ENCODE measurements at places on chromosomes 3 and 15. TPM values are rescaled to one million over a fixed set of nuclear protein-coding genes. Genes with fewer than 3 reads are reported as not detected.

Gene ANKRD34C
- not detected for total RNA-seq

Gene FRMD4B
- total RNA-seq, result 112 TPM

Gene HTR3E
- not detected for total RNA-seq

Gene FMN1
- 0.09 TPM for total RNA-seq

Gene TIMP4
- 0.34 TPM for total RNA-seq

Gene MUC20
- 0.51 TPM for total RNA-seq

Gene DNASE1L3
- 1.7 TPM for total RNA-seq

DNA sequence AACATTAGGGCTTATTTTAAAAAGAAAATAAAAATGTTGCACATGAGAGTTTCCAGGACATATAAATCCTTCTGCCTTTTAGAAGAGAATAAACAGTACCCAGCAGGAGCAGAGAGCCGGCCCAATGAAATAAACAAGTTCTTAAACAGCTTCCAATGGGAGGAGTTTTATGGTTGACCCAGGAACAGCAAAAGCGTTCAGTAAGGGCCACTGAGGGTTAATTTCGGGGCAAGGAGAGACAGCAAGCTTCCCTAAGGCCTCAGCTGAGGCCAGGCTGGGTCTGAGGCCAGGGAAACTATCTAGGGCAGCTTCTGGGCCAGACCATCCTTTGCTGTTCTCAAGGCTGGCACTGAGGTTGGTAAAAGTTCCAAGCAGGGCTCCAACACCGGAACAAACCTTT, 3.4 kb downstream of the PDZRN3 start:
- no peak for DNase-seq

DNA sequence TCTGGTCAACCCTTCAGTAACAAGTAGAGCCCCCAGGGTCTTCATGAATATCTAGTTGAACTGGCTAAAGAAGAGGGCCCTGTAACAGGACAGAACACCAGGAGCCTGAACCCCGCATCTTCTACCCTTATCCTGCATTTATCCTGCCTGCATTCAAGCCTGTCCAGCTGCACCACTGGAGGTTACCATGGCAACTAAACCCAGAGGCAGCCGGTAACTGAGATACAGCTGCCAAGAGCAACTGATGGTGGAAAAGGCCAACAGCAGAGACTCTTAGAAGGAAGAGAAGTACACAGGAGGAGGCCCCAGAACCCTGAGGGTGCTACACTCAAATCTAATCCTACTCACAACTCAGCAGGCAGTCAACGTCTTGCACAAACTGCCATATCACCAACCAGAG, 3.7 kb upstream of the PRKAR2A start:
- no peak for DNase-seq

DNA sequence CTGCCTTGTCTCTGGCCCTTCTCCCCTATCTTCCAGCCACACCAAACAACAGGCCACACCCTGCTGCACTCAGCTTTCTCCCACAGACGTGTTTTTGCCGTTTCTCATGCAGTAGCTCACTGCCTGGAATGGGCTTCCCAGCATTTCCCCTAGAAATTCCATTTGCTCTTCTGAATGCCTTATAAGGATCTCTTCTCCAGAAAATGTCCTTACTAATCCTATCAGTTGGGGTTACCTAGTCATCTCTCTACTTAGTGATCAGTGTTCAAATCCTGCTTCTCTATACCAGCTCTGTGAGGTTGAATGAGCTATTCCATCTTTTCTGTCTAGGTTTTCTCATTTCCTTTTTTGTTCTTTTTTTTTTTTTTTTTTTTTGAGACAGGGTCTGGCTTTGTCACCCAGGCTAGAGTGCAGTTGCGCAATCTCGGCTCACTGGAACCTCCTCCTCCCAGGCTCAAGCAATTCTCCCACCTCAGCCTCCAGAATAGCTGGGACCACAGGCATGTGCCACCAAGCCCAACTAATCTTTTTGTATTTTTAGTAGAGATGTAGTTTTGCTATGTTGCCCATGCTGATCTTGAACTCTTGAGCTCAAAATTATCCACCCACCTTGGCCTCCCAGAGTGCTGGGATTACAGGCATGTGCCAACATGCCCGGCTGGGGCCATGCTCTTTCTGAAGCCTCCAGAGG, 98.2 kb upstream of the CHD2 start:
- DNase-seq, result no peak

GRCh38 chr3:74844428-74844827, 230.0 kb upstream of the CNTN3 start:
- no peak for DNase-seq

DNA sequence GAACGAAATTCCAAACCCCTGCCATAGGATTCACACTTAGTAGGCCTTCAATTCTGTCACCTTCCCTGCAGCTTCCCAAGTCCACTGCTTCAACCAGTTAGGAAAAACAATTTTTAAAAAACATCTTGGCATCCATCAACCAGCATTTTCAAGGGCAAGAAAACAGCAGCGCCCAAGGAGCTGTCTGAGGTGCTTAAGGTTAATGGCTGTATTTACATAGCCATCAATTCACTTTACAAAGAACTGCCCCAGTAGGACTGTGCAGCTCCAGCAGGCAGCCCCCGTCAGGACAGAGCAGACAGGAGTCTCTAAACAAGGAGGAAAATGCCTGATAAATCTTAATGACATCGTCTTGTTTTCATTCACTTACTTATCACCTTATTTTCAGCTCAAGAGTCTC, 13.3 kb downstream of the TAFA4 start:
- DNase-seq, result peak; percentile 36

DNA sequence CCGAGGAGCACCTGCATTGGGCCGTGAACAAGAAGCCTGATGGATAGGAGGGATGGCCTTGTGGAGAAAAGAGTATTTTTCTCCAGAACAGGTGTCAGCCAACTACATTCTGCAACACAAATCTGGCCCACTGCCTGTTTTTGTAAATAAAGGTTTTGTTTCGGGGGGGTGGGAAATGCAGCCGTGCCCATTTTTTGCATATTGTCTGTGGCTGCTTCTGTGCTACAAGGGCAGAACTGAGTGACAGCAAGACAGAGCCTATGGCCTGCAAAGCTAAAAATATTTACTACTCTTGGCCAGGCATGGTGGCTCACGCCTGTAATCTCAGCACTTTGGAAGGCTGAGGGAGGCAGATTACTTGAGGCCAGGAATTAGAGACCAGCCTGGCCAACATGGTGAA, 95.9 kb upstream of the AKAP13 start:
- DNase-seq, result no peak

DNA sequence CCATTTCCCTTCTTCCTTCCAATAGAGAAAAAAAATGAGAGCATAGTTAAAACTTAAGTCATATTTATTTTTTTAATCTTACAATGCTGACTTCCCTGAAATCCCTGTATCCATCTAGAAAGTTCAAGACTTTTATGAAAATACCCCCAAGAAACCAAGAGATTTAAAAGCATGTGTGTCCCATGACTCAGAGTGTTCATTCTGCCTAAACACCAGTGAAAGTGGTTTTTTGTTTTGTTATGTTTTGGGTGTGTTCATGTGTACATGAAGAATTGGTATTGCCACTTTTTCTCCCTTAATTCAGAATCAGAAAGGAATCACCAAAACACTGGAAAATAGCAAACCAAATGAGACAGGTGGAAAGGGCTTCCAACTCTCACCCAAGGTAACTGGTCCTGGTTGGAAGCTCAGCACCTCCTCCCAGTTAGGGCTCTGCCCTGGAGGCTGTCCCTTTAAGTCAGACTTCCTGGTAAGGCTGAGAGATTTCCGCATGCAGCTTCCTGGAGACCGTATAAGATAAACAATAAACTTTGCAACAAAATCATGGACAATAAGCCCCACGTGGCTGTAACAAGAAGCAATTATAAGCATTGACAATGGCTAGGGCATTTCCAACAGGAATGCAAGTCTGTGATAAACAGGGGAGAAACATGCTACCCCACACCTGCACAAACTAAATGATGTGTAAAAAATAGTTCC, 121.9 kb upstream of the ARHGEF3 start:
- peak; percentile 98 for DNase-seq

GRCh38 chr3:60582288-60582687, 669.0 kb downstream of the FHIT start:
- DNase-seq, result no peak

DNA sequence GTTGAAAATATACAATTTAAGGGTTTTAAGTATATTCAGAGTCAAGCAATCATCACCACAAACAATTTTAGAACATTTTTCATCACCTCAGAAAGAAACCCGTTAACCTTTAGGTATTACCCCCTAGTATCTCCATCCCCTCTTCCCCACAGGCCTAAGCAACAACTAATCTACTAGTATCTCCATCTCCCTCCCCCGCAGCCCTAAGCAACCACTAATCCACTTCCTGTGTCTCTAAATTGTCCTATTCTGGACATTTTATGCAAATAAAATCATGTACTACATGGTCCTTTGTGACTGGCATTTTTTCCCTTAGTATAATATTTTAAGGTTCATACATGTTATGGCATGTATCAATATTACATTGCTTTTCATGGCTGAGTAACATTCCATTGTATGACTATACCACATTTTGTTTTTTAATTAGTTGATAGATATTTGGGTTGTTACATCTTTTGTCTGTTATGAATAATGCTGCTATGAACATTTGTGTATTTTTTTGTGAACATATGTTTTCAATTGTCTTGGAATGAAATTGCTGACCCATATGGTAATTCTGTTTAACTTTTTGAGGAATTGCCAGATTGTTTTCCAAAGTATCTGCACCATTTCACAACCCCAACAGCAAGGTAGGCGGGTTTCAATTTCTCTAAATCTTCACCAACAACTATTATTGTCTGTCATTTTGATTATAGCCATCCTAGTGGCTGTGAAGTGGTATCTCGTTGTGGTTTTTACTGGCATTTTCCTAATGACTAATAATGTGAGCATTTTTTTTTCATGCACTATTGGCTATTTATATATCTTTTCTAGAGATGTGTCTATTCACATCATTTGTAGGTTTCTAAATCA, 215.6 kb upstream of the CD96 start:
- DNase-seq, result no peak

DNA sequence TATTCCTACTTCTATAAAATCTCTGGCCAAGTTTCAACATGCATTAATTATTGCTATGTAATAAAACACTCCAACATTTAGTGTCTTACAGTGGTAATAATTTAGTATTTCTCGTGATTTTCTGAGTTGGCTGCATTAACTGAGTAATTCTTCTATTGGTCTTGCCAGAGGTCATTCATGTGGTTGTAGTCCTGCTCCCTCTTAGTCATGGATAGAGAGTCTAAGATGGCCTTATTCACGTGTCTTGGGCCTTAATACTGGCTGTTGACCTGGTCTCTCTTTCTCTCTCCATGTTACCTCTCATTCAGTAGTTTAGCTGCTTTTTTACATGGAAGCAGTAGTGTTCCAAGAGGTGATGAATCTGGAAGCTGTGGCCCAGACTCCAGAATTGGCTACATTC, 140.1 kb upstream of the ZBTB20 start:
- no peak for DNase-seq

DNA sequence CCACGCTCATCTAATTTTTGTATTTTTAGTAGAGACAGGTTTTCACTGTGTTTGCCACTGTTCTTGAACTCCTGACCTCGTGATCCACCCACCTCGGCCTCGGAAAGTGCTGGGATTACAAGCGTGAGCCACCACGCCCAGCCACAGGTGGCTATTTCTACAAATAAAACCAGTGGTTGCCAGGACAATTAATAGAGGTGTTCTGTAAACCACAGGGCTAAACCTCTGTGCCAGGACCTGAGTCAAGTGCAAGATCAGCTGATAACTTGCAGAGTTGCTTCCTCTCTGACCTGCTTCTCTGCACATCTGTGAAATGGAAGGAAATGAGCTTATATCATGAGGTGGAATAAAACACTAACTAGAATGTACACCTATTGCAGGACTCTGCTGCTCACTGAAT, 72.8 kb downstream of the CD200R1L start:
- no peak for DNase-seq

Data from dermis blood vessel endothelial cell (primary cell).